ENCODE measurements at places on chromosomes 2 and 18.
A peak's percentile ranks its signal among the peaks of the same experiment; 100 is the strongest.

- no peak for DNase-seq
Measured at GRCh38 chr2:28628987-28629386, 122.6 kb upstream of the PPP1CB start.

DNA sequence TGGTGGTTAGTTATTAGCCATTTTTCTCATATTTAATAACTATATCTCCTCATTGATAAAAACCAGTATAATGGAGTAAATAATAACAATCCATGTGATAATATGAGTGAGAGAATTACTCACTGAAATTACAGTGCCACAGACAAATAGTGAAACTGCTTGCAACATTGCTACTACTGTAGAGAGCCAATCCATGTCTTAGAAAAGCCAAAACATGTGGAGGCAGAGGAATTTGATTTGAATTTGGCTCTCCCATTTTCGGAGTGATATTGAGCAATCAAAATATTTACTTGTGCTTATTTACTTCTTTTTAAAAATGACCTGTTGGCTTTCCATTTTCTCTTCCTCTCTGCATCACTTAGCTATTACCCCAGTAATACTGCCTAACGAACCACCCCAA lies 288.3 kb upstream of the TCF4 start:
- DNase-seq: no peak

- DNase-seq: no peak
Measured at GRCh38 chr2:224345492-224345891, 56.4 kb downstream of the FAM124B start.

DNA sequence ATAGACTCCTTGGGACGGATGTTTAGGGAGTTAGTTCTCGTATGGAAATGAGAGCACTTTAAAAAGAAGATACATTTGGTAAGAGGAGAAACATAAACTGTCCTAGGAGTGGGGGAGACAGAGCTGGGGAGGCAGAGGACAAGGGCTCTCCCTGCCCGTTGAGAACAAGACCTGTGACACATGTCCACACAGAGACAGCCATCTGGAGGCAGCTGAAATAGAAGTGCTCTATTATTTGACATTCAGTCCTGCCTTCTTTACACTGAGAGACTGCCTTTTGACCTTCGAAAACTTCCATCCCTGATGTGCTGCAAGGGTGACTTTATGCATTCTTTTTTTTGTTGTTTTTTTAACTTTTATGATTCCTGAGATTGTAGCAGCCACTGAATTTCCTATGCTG lies 150.1 kb downstream of the UXS1 start:
- DNase-seq: no peak

GRCh38 chr2:211077216-211077767 lies 520.9 kb downstream of the CPS1 start:
- no peak for DNase-seq

- no peak for DNase-seq
Measured at GRCh38 chr2:27932396-27932795, 41.9 kb downstream of the BABAM2 start.

GRCh38 chr2:161991991-161992390 lies 82.0 kb downstream of the DPP4 start:
- no peak for DNase-seq

DNA sequence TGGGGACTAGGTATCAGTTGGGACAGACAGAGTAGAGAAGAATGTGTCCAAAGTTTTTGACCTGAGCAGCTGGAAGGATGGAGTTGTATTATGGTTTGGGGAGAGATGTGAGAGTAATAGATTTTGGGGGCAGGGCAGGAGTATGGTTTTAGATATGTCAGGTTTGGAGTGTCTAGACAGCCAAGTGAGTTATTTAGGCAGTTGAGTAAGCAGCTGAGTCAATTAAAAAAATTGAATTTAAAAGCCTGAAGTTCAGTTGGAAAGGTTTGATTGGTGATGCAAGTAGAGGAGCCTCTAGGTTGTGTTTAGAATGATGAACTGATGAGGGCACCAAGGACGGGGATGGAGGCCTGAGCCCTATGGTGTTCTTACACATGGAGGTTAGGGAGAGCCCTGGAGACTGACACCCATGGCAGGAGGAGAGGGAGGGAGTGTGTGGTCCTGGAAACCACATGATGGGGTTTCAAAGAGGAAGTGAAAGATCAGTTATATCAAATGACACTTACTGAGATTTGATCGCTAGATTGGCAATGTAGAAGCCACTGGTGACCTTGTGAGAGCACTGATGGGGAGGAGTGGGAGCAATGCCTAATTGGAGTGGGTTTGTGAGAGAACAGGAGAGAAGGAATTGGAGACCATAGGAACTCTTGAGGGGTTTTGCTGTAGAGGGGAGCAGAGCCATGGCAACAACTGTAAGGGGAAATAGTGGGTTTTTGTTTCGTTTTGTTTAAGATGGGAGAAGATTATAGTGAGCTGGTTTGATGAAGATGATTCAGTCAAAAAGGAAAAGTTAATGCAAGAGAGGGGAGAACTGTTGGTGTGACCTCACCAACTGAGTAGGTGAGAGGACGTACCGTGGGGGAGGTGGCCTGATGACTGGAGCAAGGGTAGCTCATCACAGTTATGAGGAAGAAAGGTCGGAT lies 10.3 kb downstream of the ITGA6 start:
- peak; percentile 63 for DNase-seq

DNA sequence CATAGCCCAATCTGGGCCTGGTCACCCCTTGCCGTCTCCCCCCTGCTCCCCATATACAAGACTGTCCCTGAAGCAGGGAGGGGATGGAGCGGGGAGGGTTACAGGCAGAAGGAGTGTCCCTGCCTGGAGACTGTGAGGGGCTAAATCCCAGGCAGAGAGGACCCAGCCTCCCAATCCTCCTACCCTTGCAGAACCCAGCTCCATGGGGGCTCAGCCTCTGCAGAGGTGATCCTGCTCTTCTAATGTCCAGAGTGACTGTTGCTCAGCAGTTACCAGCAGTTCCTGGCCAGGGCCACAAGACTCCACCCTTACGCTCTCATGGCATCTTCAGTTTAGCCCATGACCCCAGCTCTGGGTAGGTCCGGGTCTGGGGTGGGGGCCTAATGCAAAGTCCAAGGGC lies 58.1 kb downstream of the COA5 start:
- DNase-seq: no peak

DNA sequence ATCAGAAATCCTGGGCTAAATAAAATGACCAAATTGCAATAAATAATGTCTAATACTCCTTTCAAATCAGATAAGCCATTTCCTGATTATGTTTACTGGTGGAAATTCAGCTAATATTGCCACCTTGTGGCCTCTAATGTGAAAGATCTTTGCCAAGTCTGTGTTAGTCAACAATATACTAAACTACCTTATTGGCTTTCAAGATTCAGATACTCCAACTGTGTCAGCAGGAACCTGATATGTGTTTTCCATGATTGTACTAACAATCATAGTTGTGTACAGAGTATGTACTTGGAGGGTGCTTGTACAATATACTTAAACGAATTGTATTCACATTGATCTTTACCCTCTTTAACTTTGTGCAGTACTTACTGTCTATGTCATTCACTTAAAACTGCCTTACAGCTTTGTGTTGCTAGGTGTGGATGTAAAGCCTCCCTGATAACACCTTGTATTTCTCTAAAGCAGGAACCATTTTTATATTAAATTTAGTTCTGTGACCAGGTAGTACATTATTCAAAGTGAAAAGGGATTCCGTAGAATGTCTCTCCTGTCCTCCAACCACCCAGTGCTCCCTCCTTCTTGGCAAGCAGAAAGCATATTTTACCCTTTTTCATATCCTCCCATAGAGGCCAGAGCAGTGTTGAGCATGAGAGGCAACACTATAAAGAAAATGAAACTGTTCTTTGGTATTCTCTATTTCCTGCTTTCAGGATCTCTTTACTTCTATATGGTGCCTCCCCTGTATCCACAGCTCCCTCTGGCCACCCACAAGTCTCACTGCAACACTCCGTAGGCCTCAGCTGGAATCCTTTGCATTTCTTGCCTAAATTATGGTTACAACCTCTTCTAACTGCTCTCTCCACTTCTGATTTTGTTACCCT lies 75.2 kb upstream of the C2orf15 start:
- DNase-seq: no peak

- DNase-seq: no peak
Measured at GRCh38 chr18:48621815-48622555, 83.2 kb downstream of the CTIF start.

DNA sequence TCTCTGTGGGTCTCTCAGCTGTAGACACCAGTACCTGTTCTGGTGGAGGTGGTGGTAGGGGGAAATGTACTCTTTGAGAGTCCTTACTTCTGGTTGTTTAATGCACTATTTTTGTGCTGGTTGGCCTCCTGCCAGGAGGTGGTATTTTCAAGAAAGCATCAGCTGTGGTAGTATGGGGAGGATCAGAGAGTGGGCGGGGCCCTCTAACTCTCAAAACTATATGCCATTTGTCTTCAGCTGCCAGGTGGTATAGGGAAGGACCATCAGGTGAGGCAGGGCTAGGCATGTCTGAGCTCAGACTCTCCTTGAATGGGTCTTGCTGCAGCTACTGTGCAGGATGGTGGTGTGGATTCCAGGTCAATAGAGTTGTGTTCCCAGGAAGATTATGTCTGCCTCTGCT lies 1100.8 kb downstream of the CNTNAP5 start:
- no peak for DNase-seq

GRCh38 chr2:73292906-73293533 lies 328 bp downstream of the EGR4 start:
- peak; percentile 20 for DNase-seq

- no peak for DNase-seq
Measured at GRCh38 chr2:16386031-16386430, 279.6 kb downstream of the CYRIA start.

GRCh38 chr2:220277445-220277975 lies 650.1 kb downstream of the SLC4A3 start:
- no peak for DNase-seq

- no peak for DNase-seq
Measured at GRCh38 chr2:149562324-149562723, 25.3 kb downstream of the MMADHC start.

DNA sequence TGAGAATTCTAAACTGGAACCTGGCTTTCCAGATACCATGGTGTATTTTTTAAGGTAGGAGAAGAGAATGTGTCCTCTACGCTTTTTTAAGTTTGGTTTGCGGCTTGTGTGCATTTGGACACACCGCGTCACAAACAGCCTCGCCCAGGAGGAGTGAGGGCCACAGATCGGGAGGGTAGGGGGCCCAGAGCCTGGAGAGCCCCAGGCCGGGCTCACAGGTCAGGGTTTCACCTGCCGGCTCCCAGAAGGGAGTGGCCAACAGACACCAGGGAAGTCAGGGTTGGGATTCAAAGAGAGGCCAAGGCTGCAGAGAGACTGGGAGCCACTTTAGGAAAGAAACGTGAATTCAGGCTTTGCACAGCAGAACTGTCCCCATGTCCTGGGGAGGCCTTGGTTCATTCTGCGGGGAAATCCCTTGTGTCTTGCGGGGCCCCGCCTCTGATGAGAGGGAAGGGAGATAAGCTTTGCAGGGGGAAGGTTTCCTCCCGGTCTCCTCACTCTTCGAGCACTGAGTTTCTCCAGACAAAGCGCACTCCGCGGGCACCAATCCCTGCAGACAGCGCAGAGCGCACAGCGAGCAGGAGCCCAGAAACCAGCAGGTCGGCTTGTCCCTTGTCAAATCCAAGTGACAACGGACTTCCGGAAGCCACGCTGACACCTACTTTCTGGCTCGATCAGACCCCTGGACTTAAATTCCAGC lies 2.0 kb upstream of the TUBB6 start:
- DNase-seq: no peak

DNA sequence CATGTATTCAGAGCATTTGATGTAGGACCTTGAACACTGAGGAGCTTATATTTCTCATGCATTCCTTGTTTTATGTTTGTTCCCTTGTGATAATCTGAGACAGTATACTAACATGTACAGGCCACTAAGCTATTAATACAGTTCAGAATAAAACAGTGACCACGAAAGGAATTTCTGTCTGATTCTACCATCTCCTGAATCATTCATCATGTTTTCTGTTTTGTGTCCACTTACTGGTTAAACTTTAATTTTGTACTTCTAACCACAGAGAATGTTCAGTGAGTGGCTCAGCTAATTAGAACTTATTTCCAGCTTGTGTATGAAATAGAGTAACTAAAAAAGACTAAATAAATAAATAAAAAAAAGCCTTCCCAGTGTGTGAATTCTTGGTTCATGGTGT lies 110.4 kb downstream of the LRP1B start:
- DNase-seq: no peak

DNA sequence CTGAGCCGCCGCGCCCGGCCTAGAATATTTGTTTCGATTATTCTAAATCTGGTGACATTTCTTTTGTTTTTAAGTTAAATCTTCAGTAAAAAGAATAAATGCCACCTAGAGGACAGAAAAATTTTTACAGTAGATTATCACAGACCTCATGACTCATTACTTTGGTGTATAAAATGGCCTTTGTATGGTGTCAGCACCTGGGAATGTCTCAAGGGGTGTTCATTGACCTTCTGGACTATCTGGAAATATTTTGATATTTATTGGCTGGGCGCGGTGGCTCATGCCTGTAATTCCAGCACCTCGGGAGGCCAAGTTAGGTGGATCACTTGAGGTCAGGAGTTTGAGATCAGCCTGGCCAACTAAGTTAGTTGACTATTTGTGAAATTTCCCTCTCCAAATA lies 30.3 kb upstream of the SLC30A6 start:
- no peak for DNase-seq

- DNase-seq: no peak
Measured at GRCh38 chr2:240662681-240663080, 20.0 kb downstream of the AQP12B start.

- no peak for DNase-seq
Measured at GRCh38 chr18:34153711-34154110, 71.0 kb downstream of the NOL4 start.

DNA sequence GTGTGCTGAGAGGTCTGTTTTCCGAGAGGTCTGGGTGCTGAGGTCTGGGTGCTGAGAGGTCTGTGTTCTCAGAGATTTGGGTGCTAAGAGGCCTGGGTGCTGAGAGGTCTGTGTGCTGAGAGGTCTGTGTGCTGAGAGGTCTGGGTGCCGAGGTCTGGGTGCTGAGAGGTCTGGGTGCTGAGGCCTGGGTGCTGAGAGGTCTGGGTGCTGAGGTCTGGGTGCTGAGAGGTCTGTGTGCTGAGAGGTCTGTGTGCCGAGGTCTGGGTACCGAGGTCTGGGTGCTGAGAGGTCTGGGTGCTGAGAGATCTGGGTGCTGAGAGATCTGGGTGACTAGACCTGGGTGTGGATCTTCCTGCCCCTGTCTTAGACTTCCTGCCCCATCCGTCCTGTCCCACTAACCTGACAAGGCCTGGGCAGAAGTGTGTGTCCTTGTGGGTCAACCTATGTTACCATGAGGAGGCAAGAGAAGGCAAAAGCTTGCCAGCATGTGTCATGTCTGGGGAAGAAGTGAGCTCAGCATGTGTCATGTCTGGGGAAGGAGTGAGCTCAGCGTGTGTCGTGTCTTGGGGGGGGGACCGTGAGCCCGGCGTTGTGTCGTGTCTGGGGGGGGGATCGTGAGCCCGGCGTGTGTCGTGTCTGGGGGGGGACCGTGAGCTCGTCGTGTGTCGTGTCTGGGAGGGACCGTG lies 69.3 kb downstream of the KCNG2 start:
- DNase-seq: no peak

DNA sequence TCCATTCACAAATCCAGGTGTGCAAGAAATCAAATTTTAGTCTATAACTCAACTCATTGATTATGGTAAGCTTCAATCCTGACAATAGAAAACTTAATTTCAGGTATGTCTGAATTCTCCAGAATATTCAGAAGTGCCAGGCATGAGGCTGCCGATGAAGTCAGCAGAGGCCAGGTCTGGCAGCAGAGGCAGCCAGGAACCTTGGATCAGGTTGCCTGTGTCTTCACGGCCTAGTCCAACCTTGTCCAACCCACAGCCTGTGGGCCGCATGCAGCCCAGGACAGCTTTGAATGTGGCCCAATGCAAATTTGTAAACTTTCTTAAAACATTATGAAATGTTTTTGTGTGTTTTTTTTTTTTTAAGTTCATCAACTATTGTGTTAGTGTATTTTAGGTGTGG lies 46.9 kb upstream of the ASPRV1 start:
- DNase-seq: no peak

- DNase-seq: no peak
Measured at GRCh38 chr18:71682591-71682990, 861.6 kb downstream of the CBLN2 start.

Measured in stimulated activated CD4-positive, alpha-beta T cell treated with anti-CD3 and anti-CD28 coated beads, Interleukin-2, amount 100 ng/mL, for 24 hours (primary cell).